ENCODE measurements at places on chromosomes 3 and 15.

- no peak for DNase-seq
Observed at GRCh38 chr3:174675406-174675805, 183.7 kb upstream of the NAALADL2 start.

DNA sequence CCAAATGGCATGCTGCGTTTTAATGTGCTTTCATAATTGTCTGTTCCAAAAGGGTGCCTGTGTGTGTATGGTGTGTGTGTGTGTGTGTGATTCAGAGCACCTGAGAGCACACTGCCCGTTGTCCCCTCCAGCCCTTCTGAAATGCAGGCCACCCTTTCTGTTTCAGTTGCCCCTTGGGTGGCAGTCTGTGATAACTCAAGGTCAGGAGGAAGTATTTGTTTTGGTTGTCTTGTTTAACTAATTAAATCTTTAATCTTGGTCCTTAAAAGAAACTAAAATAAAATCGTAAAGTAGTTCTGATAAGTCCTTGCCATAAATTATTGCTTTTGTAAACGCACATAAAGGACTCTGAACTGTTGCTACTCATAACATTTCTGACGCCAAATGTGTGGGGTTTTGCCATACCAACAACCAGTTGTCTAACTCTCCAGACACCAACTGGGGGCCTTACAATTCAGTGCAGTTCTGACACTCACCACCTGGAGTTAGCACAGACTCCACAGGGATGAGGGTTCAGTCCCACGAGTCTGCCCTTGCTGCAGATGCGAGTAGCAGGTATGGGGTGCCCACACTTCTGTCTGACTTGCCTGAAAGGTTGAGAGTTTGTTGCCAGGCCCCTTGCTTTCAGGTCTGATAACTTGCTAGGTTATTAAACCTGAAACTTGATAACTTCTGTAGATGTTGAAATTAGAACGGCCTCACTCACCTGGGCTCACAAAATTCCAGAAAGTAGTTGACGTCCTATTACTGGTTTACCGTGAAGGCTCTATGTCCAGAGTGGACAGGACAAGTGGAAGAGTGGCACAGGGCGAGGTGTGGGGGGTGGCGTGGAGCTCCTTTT lies 157.3 kb downstream of the IGF1R start:
- DNase-seq: no peak

- no peak for DNase-seq
Observed at GRCh38 chr3:150942221-150942620, 30.3 kb downstream of the CLRN1 start.

GRCh38 chr15:63891768-63892133 lies 58.0 kb upstream of the HERC1 start:
- DNase-seq: no peak

GRCh38 chr15:25611603-25612002 lies 172.8 kb upstream of the UBE3A start:
- no peak for DNase-seq

DNA sequence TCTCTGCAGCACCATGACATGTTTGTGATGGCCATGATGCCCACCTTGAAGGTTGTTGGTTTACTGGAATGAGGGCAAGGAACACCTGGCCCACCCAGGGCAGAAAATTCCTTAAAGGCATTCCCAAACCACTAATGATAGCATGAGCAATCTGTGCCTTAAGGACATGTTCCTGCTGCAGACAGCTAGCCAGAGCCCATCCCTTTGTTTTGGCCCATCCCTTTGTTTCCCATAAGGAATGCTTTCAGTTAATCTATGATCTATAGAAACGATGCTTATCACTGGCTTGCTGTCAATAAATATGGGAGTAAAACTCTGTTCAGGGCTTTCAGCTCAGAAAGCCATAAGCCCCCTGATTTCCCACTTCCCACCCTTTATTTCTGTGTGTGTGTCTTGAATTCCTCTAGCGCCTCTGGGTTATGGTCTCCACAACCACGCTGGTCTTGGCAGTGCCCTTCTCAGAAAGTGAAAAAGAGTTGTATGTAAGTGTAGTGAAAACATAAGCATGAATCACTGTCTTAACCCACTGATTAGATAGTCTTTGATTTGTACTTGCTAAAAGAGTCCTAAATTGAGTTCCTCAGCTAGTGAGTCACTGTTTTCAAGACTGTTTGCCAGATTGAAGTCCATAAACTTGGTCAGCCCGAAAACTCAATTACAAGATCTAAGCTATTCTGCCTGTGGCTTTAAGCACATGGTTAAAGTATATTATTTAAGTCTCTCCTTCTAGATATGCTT lies 19.0 kb upstream of the CCR2 start:
- no peak for DNase-seq
